ENCODE measurements at places on chromosomes 6 and 20.
A peak's percentile ranks its signal among the peaks of the same experiment; 100 is the strongest.

GRCh38 chr20:52105442-52106422, 85.8 kb downstream of the ZFP64 start:
- DNase-seq: peak; percentile 50

- DNase-seq: no peak
Observed at GRCh38 chr20:23970049-23970448, 18.5 kb downstream of the GGTLC1 start.

DNA sequence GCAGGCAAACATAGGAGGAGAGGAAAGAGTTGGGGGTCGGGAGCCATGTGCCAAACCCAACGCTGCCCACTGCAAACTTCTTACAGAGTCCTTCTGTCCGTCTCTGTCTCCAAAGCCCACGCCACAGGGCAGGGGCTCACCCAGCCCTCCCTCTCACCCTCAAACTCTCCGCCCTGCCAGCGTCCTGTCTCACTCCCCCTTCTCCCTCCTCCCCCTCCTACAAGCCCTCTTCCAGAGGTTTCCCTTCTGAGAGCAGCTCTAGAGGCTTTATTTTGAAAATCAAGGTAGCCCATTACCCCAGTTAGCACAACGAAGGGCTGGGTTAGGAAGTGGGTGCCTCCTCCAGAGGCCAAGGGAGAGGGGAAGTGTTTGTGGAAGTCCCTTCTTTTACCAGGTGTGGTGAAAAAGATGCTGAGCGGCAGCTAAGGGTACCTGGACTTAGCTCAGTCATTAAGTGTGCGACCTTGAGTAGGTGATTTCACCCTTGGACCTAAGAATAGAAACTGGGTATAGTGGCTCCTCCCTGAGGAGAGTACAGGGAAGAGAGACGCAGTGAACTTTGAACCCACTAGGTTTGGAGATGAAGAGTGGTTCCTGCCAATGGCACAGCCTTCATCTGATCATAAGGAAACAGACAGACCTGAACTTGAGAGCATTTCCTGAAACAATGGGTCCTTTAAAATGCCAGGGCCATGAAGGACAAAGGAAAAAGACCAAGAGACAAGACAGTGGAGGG, 123.8 kb downstream of the BANF2 start:
- no peak for DNase-seq

DNA sequence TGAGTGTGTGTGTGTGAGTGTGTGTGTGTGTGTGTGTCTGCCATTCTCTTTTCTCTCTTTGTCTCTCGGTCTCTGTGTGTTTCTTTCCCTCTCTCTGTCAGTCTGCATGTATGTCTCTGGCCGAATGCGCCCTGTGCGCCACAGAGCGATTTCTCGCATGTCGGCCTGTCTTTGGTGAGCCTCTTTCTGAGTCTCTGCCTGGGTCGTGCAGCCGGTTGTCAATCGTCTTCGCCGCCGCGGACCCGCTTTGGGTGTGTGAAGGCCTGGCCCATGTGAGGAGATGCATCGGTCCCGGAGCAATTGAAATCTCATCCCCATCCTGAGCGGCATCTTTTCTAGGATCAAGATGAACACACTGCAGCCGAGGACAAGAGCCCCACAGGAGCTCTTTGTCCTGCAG, 1567.2 kb upstream of the DEFB115 start:
- DNase-seq: no peak

- no peak for DNase-seq
Observed at GRCh38 chr20:47350181-47350550, 6.3 kb downstream of the ZMYND8 start.

DNA sequence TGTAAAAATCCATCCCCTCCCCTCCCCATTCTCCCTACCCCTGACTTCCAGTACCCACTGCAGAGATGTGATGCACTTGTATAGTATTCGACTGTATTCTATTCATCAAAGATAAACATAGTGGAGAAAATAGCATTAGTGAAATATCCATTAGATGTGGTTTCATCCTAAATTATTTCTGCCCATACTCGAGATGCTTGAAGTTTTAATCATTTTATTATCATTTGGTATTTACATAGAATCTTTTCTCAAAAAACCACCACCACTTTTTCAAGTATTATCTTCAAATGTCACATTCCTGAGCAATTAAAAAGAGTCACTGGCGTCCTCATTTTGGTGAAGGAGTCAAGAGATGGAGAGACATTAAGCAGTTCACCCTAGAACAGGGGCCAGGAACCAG, 181.9 kb downstream of the HAO1 start:
- no peak for DNase-seq

DNA sequence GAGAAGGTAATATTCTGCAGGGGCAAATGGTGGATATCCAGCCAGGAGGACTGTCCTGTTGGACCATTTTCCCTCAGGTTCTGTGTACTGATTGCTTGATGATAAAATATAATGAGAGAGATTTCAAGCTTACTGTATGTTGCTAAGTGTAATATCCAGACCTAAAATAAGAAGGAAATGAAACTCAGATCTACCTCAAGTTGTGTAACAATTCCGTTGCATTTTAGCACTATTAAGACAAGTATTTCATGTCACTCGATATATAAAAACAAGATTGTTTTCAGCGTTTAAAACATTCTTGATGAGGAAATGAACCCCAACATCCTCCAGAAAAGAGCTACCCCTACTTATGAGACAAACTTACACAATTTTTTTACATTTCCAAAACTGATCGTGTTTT, 57.2 kb downstream of the RGS17 start:
- DNase-seq: no peak

GRCh38 chr6:38221251-38221650, 401.7 kb downstream of the ZFAND3 start:
- no peak for DNase-seq

DNA sequence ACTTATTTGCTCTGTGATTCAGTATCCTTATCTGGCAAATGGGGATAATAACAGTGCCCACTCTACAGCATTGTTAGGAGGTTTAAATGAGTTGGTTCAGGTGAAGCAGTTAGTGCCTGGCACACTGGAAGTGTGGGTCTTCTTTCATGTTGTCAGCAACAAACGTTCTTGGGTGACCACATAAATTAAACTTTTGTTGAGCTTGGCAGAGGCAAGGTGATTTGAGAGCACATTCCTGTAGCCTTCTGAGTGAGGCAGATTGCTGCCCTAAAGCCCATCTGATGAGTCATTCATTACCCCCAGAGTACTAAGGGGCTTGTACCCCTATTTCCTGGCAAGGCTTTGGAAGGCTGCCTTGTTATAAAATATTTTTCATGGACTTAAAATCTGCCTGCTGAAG, 25.8 kb downstream of the SEC23B start:
- DNase-seq: no peak

GRCh38 chr6:137845460-137845859, 21.6 kb upstream of the TNFAIP3 start:
- DNase-seq: peak; percentile 47

DNA sequence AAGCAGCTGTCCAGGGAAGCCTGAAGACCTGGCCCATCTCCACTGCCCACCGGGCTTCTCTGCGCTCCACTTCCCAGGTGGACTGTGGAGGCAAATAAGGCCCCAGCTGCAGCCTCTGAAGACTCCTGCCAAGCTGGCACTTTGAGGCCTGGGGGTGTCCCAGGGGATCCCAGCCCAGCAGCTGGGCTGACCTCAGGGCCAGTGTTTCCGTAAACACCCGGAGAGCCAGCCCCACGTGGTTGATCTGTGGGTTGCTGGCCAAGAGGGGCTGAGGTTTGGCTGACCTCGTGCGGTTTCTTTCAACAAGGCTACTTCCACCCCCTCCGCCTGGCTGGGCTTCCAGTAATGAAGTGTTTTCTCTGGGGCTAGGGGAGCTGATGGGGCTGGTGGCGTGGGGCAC, 12.4 kb upstream of the CCN5 start:
- DNase-seq: no peak

DNA sequence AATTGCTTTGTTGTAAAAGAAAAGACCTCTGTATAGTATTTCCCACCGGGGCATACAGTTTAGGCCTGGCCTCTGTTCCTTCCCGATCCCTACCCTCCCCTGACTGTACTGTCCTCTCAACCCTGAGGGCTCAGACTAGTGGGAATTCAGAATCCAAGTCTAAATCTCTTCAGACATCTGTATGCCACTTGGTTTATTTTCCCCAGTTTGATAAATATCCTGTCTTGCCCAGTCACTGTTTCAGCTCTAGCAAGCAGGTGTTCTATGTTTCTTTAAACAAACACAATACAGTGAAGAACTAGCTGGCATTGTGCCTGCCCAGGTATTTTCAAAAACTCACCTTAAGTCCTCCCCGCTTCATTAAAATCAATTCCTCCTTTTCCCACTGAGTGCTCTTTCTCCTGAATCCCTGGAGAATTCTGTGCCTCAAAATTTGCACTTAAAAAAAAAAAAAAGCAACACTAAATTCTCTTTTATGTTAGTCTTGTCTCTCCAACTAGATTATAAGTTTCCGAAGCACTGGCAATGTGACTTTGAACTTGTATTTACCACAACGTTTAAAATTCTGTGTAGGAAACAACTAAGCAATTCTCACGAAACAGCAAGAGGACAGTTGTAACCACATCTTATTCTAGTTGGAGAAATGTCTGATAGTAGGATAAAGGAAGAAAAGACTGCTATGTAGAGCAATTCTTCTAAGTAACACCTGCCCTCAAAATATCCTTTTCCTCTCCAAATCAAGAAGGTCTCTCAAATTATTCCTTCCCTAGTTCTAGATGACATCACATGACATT, 112.0 kb upstream of the CARMIL1 start:
- DNase-seq: no peak

- DNase-seq: peak; percentile 61
Observed at GRCh38 chr6:127606131-127606562, 29.2 kb downstream of the C6orf58 start.

DNA sequence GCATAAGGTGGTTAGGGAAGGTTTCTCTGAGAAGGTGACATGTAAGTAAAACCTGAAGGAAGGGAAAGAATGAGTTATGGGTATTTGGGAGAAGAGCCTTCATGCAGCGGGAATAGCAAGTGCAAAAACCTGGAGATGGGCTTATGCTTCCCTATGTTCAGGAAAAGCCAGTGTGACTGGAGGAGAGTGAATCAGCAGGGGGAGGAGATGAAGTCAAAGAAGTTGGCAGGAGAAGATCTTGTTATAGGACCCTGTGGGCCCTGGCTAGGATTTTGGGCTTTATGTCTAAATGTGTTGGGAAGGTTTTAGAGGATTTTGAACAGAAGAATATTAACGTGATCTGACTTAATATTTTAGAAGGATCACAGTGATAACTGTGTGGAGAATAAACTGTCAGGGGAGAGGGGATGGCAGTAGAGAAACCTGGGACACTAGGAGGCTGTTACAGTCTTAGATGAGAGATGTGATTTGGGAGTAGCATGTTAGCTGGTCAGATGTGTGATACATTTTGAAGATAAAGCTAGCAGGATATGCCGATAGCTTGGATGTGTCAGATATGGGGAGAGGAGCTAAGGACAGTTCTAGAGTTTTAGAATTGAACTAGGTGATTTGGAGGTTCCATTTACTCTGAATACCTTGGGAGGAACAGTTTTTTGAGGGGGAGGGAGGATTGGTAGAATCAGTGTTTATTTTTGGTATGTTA, 41.0 kb downstream of the PHF3 start:
- DNase-seq: no peak

- no peak for DNase-seq
Observed at GRCh38 chr20:59706400-59706693, 102.0 kb downstream of the PHACTR3 start.

DNA sequence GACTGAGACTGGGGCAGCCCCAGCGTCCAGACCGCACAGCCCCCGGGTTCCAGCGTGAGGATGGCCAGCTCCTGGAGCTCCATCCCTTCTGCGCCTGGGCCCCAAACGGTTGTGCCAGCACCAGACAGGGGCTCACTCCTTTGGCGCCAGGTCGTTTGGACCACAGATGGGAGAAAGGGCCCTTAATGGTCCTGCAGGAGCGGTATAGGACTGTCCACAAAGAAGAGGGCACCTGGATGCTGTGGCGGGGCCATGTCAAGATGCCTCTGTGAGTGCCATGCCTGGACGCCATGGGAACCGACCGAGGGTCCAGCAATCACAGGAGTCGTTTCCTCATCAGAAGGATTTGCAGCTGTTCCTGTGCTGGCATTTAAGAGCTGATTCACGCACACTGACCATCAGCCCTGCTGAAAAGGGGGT, 82.7 kb downstream of the DLL1 start:
- DNase-seq: no peak

DNA sequence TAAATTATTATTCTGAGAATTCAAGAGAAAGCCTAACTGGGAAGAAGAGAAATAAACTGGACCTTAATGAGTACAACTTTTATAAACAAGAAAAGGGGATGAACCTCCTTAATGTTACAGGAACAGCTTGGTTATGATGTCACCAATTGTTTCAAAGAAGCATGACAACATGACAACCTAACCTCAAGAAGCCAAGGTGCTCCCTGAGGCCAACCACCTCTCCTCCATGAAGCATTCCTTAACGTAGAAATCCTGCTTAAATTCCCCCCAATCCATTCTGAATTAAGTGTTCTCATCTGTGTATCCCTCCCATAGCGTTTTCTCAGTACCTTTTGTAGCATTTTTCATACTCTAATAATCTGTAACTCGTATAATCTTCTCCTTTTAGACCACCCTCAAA, 1.7 kb downstream of the HBS1L start:
- DNase-seq: no peak

DNA sequence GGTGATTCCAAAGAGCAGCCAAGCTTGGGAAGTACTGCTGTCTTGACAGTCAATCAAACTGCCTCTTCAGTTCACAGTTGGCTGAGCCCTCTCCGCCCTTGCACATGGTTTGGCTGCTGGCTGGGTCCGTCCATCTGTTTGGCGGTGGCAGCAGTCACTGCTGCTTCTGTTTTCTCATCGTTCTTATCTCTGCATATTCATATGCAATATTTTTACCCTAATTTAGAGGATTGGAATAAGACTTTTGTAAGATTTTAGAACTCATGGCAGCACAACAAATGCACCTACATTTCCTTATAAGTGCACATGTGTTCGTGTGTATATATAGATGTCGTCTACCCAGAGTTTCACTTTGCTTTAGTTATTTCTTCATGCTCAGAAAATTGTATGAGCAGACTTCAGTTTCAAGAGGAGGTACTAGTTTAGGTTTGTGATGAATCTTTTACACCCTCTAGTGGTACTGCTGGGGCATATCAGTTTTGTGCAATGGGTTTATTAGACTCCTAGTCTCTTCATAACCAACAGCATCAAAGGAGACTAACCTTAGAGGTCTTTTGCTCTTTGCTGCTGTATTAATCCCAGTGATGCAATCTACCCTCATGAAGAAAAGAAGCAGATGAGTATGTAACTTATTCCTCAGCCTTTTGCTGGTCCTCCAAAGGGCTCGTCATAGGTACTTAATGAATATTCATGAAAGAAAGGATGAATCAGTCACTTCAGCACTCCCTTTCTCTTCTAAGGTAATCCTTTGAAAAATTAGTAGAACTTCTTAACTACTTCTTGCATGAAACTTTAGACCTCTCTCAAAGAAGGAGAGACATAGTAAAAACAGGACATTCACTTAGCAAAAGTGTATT, 44.3 kb downstream of the KHDC1L start:
- peak; percentile 76 for DNase-seq

GRCh38 chr20:52410731-52411234, 219.2 kb upstream of the ZFP64 start:
- no peak for DNase-seq

DNA sequence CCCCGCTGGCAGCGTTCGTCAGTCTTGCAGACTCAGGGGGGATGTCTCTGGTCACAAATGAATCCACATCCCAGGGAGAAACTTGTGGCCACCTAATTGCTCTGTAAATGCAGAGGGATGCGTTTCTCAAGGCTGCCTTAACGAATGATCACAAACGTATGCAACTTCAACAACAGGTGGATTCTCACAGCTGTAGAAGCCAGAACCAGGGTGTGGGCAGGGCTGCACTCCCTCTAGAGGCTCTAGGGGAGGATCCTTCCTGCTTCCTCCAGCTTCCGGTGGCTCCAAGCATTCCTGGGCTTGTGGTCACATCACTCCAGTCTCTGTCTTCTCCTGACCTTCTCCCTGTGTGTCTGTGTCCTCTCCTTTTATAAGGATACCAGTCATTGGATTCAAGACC, 3.3 kb upstream of the TAF4 start:
- peak; percentile 30 for DNase-seq
